Psoas muscle (tissue), 8 donors: ENCODE measurements at places on chromosomes 1 and 21. TPM values are rescaled to one million over a fixed set of nuclear protein-coding genes. Genes with fewer than 3 reads are reported as not detected.

Gene LCE3E
- total RNA-seq, result not detected

Gene SCAF4
- 23.5 TPM for total RNA-seq

Gene SPRR4
- total RNA-seq, result not detected

Gene LCE1D
- not detected for total RNA-seq

Gene OR10J5
- not detected for total RNA-seq
